Adrenal gland (tissue), 19 donors: ENCODE measurements at places on chromosomes 7 and 10.
A peak's percentile ranks its signal among the peaks of the same experiment; 100 is the strongest.

- peaks cover 66% of the 10 kb centered on the region for H3K36me3 ChIP-seq
- H3K27ac ChIP-seq, result no peak overlapping the region
- peaks cover 15% of the 10 kb centered on the region for H3K4me1 ChIP-seq
- H3K27me3 ChIP-seq, result no peaks in the 10 kb centered on the region
Observed at GRCh38 chr7:135192914-135193536, 18.3 kb downstream of the WDR91 start.

DNA sequence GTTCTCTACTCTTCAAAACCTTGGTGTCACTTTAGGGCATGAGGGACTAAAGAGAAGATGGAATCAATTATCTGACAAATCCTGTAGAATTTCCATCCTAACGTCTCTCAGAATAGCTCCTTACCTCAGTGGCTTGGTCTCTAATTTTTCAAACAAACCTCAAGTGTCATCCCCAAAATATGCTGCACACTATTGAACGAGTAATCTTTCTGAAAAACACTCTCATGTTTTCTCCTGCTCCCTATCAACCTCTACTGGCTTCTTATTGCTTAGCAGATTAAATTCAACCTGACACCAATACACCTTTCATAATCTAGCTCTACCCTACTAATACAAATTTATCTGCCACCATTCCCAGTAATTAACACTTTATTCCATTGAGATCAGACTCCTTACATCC is 8.5 kb downstream of the CNOT4 start:
- H3K27me3 ChIP-seq, result no peaks in the 10 kb centered on the region
- H3K4me3 ChIP-seq, result no peak overlapping the region
- H3K4me1 ChIP-seq, result peaks cover 16% of the 10 kb centered on the region
- H3K27ac ChIP-seq, result no peak overlapping the region

GRCh38 chr10:119090968-119091367 is 10.4 kb upstream of the EIF3A start:
- H3K4me1 ChIP-seq, result no peaks in the 10 kb centered on the region
- H3K4me3 ChIP-seq, result no peak overlapping the region
- no peaks in the 10 kb centered on the region for H3K27me3 ChIP-seq
- H3K36me3 ChIP-seq, result no peaks in the 10 kb centered on the region

DNA sequence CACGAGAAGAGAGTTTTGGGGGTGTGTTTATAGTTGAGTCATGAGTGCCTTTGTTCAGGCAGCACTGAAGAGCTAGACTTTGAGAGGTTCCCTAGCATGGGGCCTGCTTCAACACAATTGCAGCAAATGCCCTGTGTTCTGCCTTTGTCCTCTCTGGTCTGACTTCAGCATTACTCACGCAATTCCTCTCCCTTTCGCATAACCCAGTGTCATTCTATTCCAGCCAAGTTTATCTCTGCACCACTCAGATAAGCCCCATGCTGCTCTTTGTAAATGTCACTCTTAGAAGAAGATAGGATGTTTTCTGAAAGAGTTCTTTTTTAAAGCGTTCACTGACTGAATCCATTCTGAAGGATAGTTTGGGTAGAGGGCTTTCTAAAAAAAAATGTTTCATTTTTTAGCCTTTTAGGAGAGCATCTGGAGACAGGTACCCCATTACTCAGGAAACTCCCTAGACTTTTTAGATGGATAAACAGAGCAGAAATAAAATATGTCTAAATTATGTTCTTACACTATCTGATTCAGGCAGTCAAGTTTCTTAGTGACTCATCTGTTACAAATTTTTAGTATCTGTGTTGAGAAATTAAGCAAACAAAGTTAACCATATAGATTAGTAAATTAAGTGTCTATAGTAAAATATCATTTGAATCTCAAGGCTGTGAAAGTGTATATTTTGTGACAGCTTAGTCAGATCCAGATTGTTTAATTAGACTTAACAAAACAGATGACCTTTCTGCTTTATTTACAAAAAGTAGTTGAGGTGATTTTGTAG is 318.5 kb downstream of the GPR158 start:
- no peaks in the 10 kb centered on the region for H3K36me3 ChIP-seq
- no peaks in the 10 kb centered on the region for H3K27me3 ChIP-seq
- peak; percentile 60 for DNase-seq
- peaks cover 9% of the 10 kb centered on the region for H3K4me1 ChIP-seq
- peak overlapping the region; percentile 36 for H3K27ac ChIP-seq
- no peak overlapping the region for H3K4me3 ChIP-seq

- no peak overlapping the region for H3K27ac ChIP-seq
- no peak for DNase-seq
- peaks cover 14% of the 10 kb centered on the region for H3K4me1 ChIP-seq
- no peak overlapping the region for H3K4me3 ChIP-seq
Observed at GRCh38 chr7:75654855-75655254, 83.9 kb downstream of the HIP1 start.

DNA sequence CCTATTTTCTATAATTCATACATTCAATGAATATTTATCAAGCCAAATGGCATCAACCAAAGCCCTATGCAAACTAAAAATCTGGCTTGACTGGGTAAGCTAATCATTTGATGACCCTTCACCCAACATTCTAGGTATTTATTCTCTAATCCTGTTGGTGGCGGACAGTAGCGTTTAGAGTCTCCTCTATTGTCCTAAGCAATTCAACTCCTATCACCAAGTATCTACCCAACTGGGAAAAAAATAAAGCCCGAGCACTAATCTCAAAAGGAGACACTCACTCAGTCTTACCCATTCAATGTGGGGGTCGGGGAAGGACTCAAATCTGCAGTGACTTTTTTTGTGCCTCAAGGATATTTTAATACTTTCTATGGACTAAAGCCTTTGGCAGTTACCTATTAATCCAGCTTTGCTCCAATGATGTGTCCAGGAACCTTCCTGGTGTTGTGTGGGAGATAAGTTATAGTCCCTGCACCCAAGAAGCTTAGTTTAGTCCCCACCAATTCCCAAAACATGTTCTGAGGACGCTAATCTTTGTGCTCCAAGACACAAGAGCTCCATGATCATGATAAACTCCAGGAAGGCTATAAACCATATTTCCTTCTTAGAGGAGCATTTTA is 30.6 kb downstream of the DNMBP start:
- no peak overlapping the region for H3K4me3 ChIP-seq
- H3K4me1 ChIP-seq, result peaks cover 36% of the 10 kb centered on the region
- H3K27me3 ChIP-seq, result no peaks in the 10 kb centered on the region

DNA sequence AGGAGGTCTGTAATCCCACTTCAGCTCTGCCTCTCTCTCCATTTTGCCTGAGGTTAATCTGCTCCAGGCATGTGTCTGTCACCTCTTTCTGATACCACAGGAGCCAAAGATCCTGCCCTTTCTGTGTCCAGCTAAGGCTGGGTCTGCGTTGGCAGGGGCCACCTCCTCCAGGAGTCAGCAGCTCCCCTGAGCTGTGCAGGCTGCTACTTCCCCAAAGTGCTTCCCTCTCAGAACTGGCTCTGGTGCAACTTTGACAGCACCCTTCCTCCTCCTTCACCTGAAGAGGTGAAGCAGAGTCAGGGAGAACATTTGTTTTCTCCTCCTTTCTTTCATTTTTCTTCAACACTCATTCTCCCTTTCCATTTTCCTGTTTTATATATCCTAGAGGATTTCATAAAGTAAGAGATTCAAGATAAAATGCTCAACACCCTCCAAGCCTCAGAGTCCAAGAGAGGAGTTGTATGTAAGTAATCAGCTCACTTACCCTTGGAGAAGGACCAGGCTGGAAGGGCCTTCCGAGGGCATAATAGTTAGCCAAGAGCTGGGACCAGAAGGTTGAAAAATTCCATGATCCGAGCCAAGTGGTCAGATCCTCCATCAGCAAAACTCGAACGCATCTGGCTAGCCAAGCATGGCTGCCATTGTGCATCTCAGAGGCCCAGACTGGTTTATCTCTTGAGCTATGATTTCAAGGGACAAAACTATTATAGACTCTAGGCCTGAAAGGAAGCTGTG is 257.3 kb downstream of the PTEN start:
- no peak for DNase-seq
- no peak overlapping the region for H3K27ac ChIP-seq
- H3K4me1 ChIP-seq, result no peaks in the 10 kb centered on the region
- no peak overlapping the region for H3K4me3 ChIP-seq

DNA sequence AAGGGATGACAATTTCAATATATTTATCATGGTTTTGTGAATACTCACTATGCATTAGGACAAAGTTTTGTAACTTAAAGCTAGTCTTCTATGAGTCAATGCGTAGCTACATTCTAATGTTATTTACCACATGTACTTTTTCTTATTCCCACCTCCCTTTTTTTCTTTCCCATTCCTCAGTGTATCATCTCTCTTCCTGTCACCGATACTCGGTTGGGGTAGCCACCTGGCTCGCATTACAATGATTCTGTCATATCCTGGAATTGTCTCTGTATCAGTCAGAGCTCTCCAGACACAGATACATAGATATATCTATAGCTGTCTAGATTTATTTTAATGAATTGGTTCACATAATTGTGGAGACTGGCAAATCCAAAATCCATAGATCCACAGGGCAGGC is 9.8 kb upstream of the RALA start:
- no peak for DNase-seq
- H3K36me3 ChIP-seq, result no peaks in the 10 kb centered on the region
- no peaks in the 10 kb centered on the region for H3K27me3 ChIP-seq
- H3K4me1 ChIP-seq, result no peaks in the 10 kb centered on the region
- no peak overlapping the region for H3K4me3 ChIP-seq

GRCh38 chr7:27030393-27031050 is 65.3 kb downstream of the HOXA1 start:
- no peaks in the 10 kb centered on the region for H3K36me3 ChIP-seq
- peaks cover 7% of the 10 kb centered on the region for H3K4me1 ChIP-seq
- H3K27me3 ChIP-seq, result no peaks in the 10 kb centered on the region

DNA sequence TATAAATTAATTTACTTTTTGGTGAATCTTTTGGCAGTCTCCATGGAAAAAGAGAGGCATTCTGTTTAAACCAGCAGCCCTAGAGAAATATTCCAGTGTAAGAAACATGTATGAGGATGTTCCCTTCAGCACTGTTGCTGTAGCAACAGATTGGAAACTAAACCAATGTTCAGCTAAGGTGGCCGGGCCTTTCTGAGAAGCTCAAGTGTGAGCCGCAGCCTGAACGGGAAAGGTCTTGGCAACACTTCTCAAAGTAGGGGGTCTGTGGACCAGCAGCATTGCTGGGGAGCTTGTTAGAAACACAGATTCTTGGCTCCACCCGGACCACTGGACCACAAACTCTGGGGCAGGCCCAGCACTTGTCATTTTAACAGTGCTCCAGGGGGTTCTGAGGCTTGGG is 36.2 kb downstream of the RAMP3 start:
- no peaks in the 10 kb centered on the region for H3K27me3 ChIP-seq
- no peaks in the 10 kb centered on the region for H3K36me3 ChIP-seq
- H3K27ac ChIP-seq, result no peak overlapping the region
- no peak for DNase-seq
- no peak overlapping the region for H3K4me3 ChIP-seq

- H3K36me3 ChIP-seq, result no peaks in the 10 kb centered on the region
- H3K4me1 ChIP-seq, result no peaks in the 10 kb centered on the region
- H3K4me3 ChIP-seq, result no peak overlapping the region
- H3K27me3 ChIP-seq, result no peaks in the 10 kb centered on the region
- DNase-seq, result no peak
- no peak overlapping the region for H3K27ac ChIP-seq
Observed at GRCh38 chr7:106022193-106022821, 59.2 kb downstream of the CDHR3 start.

DNA sequence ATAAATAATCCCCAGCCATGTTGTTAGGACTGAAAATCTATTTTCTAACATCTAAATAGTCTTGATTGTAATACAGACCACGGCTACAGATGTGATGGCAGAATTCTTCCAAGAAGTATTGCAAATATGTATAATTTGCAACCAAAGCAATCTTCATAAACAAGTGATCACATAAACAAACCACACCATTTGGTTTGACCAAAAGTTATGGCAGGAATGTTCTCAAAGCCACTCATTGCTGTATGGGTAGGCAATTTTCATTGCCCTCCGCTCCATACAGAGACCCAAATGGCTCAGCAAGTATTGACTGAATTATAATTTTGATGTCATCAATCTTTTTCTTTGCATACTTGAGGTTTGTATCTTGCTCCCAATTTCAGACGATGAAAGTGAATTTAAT is 19.0 kb upstream of the RHOBTB1 start:
- peaks cover 10% of the 10 kb centered on the region for H3K4me1 ChIP-seq
- H3K27ac ChIP-seq, result no peak overlapping the region
- no peak for DNase-seq
- no peak overlapping the region for H3K4me3 ChIP-seq
- H3K36me3 ChIP-seq, result no peaks in the 10 kb centered on the region
- no peaks in the 10 kb centered on the region for H3K27me3 ChIP-seq

DNA sequence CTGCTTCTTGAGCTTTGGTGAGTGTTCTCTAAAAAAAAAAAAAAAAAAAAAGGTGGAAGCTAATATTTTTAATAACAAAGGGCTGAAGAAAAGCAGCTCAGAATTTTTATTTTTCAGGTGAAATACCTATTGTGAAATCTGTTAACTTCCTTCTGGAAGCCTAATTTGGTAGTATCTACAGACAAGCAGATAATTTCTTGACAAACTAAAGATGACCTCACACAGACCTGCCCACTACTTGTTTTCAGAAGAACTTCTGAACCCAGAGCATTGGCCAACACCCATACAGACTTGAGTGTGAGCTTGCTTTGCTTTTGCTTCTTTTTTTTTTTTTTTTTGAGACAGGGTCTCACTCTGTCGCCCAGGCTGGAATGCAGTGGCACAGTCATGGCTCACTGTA is 31.2 kb downstream of the LRRC4 start:
- peaks cover 34% of the 10 kb centered on the region for H3K4me1 ChIP-seq
- H3K36me3 ChIP-seq, result no peaks in the 10 kb centered on the region
- no peak overlapping the region for H3K27ac ChIP-seq
- no peak overlapping the region for H3K4me3 ChIP-seq
- DNase-seq, result no peak
- H3K27me3 ChIP-seq, result no peaks in the 10 kb centered on the region

DNA sequence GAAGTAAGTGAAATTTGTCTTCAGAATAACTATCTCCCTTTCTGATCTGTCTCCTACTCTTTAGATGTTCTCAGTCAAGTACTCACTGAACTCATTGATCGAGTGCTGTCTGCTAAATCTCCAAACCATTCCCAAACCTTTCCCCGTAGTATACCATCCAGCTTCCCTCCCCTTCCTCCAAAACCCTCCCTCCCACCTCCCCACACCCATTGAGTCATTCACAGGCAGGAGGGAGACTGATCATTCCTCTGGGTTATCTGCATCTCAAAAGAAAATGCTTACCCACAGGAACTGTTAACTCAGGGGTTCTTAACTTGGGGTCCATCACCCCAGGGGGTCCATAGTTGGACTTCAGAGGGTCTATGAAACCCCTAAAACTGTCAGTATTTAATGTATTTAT is 37.4 kb downstream of the GOT1 start:
- no peaks in the 10 kb centered on the region for H3K4me1 ChIP-seq
- no peaks in the 10 kb centered on the region for H3K27me3 ChIP-seq
- no peak overlapping the region for H3K4me3 ChIP-seq
- DNase-seq, result no peak

GRCh38 chr7:145902123-145902522 is 214.5 kb upstream of the CNTNAP2 start:
- no peak for DNase-seq
- no peak overlapping the region for H3K27ac ChIP-seq
- no peak overlapping the region for H3K4me3 ChIP-seq
- no peaks in the 10 kb centered on the region for H3K27me3 ChIP-seq

GRCh38 chr7:108136191-108136688 is 6.1 kb upstream of the LAMB4 start:
- H3K4me1 ChIP-seq, result no peaks in the 10 kb centered on the region
- DNase-seq, result no peak
- no peaks in the 10 kb centered on the region for H3K36me3 ChIP-seq
- H3K4me3 ChIP-seq, result no peak overlapping the region

GRCh38 chr10:88915781-88916180 is 35.7 kb downstream of the STAMBPL1 start:
- no peaks in the 10 kb centered on the region for H3K36me3 ChIP-seq
- no peaks in the 10 kb centered on the region for H3K27me3 ChIP-seq
- DNase-seq, result no peak
- peaks cover 36% of the 10 kb centered on the region for H3K4me1 ChIP-seq
- H3K27ac ChIP-seq, result no peak overlapping the region
- no peak overlapping the region for H3K4me3 ChIP-seq
